SHP77 (cell line): ENCODE measurements at places on chromosomes 2 and 18.

DNA sequence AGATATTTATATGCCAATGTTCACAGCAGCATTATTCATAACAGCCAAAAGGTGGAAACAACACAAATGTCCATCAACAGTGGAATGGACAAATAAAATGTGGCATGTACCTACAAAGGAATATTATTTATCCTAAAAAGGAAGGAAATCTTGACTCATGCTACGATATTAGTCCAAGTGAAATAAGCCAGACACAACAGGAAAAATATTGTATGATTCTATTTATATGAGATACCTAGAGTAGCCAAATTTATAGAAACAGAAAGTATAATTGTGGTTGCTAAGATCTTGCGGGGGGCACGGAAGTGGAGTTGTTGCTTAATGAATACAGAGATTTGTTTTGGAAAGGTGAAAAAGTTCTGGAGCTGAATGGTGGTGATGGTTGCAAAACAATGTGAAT, 33.0 kb upstream of the CCDC150 start:
- no peak for DNase-seq

DNA sequence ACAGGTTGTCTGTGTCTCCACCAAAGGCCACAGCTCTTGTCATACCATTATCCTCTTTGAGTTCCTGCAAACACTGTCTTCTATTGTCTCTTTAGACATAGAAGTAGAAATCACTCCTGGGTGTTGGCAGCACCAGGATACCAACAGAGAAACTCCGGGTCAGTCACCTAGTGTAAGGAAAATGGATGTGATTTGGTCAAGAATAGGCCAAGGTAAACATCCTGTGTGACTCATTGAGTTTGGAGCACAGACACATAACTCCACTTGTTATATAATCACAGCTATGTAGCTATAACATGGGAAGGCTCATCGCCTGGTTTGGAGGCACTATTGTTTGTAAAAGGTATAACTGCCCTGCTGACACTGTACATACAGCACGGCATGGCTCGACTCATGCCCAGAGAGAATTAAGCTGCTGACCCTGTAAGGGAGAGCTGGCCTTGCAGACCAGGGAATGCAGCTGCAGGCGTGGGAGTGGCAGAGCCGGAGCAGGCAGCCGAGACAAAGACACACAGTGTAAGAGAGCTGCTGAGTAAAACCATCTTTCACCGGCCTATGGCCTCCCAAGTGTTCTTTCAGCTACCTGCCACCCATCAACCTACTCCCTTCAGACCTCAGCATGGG, 3.4 kb upstream of the TXNL1 start:
- no peak for DNase-seq

- DNase-seq: no peak
These were observed 789.4 kb downstream of the LRP1B start for GRCh38 chr2:141341444-141341843.

DNA sequence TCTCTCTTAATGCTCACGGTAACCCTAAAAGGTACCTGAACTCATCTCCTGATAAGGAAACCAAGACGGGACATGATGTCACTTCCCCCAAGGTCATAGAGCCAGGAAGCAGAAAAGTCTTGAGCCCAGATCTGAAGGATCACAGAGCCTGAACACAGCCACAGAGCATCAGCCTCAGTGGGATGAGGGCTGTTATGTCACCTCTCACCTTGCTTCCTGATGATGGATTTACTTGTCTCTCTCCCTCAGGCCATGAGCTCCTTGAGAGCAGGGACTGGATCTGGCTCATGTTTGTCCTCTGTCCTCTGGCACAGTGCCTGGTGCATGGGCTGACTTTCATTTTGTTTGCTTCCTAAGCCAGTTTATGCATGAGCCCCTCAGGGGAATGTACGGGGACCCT, 54.2 kb downstream of the SERTAD2 start:
- peak; percentile 11 for DNase-seq

- DNase-seq: no peak
These were observed 27.6 kb downstream of the SLC1A4 start for GRCh38 chr2:65016789-65017188.

DNA sequence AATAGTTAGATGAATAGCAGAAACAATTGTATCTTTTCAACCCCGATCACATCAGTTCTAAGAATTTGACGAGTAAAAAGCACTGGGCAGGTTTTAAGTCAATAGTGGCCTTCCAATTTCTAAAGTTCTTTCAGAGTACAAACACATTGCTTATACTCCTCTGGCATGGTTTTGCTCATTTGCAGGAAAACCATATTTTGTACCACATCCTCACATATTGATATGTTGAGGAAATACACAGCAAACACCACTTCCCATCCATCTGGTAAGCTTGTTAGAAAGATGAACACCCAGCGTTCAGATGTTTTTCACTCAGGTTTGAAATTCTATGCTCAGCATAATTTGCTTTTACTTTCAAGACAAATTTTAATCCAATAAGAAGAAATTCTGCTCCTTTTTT, 344.6 kb upstream of the ACVR2A start:
- DNase-seq: no peak

DNA sequence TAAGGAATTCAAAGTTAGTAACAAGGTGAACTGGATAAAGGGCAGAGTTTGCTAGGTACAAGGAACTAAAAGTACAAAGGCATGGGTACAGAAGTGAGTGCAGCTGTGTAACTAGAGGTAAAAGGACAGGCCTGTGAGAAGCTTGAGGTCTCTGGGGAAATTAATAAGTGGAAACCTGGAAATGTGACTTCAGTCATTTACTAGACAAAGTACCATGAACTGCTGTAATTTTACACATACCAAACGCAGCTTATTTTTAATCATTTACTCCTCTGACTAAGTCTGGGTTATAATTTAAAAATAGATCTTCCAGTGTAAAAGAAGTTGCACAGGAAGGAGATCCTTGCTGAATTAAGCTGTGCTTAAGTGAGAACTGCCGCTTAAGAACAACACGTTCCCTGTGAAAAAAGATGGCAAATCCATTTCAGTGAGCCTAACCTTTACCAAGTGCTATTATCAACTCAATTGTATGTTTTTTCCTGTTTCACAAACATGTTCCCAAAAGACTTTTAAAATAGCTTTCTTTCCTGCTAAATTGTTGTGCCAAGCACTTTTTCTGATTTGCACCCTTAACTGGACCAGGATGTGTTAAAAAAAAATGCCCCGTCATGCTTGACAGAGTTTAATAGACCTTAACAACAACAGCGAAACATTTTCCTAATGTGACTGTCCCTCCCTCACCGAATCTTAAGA, 44.3 kb downstream of the CALCRL start:
- DNase-seq: no peak

- DNase-seq: peak; percentile 68
These were observed 49.3 kb downstream of the GREB1 start for GRCh38 chr2:11582862-11583752.

DNA sequence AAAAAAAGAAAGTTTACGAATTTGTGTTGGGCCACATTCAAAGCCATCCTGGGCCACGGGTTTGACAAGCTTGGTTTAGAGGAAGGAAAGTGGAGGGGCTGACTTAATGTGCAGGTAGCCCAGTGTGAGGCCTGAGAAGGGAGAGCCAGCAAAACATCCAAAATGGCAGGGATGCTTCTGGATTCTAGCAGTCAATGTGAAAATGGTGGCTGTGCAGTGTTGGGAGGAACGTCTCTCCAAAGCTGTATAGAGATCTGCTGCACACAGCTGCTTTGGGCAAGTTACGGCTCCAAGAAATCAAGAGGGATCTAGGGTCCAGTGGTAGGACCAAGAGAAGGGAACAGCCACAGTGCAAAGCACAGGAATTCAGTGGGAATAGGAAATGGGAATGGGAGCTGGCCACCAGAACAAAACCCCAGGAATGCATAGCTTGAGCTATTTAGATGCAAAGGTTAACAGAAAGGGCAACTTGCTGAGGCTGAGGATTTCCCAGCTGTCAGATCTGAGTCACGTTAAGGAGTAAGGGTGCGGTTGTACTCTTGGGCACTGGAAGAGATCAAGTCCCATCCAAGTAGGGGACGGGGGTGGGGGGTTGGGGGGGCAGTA, 70.6 kb downstream of the B3GNT2 start:
- DNase-seq: no peak

DNA sequence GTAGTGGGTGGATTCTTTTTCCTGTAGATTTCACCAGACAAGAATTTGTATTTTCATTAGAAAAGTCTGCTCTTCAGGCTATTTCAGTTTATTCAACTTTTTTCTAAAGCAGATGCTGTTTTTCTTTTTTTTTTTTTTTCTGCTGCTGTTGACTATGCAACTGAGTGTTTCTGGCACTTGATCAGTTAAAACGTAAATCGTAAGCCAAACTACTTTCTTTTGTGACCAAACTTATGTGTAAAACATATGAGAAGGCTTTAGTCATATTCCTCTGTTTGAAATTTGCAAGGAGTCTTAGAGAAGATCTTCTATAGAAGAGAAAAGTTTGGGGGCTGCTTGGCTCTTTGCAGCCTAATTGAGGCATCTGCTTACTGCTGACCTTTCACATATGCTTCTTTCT, 170.1 kb downstream of the PARD3B start:
- DNase-seq: no peak
